ENCODE measurements at places on chromosomes 1 and 21. TPM values are rescaled to one million over a fixed set of nuclear protein-coding genes. Genes with fewer than 3 reads are reported as not detected.

RHOU gene
- 1.2 TPM for total RNA-seq

PLA2G2C gene
- total RNA-seq = not detected

GFI1 gene
- total RNA-seq = 0.35 TPM

GRCh38 chr1:93029317-93029716 is 49.8 kb upstream of the MTF2 start:
- no peak for DNase-seq

DNA sequence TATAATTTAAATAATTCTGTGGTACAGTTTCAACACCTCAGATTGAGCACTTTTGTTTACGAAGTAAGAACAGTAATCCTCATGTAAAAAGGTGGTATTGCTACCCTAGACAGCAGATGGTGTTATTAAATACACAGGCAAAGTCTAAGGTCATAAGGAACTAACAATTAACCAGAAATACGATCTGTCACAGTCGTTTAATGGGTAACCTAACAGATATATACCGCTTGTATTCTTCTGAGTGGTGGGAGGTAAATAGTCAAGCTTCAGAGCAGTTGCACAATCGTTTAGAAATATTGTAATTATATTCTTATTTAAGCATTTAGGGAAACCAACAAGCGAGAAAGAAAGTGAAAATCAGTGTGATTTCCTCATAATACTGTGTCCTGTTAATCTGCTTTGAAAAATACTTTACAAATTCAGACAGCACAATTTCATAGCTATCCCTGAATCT is 9.8 kb upstream of the IRF2BP2 start:
- DNase-seq = no peak

- no peak for DNase-seq
Measured at GRCh38 chr1:203526572-203526971, 32.6 kb downstream of the OPTC start.

DNA sequence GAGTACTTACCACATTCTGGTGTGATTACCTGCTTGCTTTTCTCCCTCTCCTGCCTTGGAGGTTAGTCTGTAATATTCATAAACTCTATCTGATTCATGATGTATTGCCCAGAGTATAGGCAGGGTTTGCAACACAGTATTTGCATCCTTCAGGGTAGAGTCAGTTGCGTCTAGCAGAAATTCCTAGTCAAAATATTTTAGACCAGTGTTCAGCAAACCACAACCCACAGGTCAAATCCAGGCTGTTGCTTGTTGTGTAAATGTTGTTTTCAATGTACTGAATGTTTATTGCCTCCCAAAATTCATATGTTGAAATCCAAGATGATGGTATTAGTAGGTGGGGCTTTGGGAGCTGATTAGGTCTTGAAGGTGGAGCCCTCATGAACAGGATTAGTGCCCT is 82.9 kb downstream of the NGF start:
- DNase-seq = no peak

KIAA0040 gene
- total RNA-seq = 18.6 TPM

DNA sequence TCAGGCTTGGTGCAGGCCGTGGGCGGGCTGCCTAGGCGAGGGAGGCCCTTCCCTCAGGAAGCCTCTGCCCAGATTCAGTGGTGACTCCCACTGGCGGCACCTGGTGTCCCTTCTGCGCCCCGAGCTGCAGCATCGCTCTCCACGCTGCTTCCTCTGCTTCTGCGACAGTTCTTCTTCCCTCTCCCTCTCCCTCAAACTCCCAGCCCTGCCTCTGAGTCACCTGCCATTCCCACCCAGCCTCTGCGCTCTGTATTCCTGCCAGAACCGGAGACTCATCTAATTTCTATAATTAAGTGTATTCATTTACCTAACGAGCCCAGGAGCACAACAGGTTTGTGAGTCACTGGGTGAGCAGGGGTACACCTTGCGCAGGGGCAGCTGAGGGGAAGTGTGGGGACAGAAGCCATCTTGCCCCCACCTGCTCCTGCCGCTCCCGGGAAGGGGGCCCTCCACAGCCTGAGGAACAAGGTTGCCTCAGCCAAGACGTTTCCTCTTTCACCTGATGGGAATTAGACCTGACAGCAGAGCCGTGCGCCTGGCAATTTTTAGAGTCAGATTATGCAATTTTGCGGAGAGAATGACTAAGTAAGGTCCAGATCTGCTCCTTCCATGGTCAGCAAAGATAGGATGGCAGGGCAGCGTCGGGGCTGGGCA is 19.4 kb downstream of the KCNC4 start:
- DNase-seq = no peak
